ENCODE measurements at places on chromosomes 4 and X. TPM values are rescaled to one million over a fixed set of nuclear protein-coding genes. Genes with fewer than 3 reads are reported as not detected.
A peak's percentile ranks its signal among the peaks of the same experiment; 100 is the strongest.

GRCh38 chrX:45508454-45508853, 307.8 kb upstream of the DIPK2B start:
- H3K36me3 ChIP-seq: no peaks in the 10 kb centered on the region
- H3K27ac ChIP-seq: peak overlapping the region; percentile 71
- no peak for DNase-seq
- no peak overlapping the region for H3K4me3 ChIP-seq
- H3K4me1 ChIP-seq: peaks cover 21% of the 10 kb centered on the region
- no peaks in the 10 kb centered on the region for H3K27me3 ChIP-seq

EGFL6 gene
- not detected for total RNA-seq

GRCh38 chrX:22999696-23000223, at the start of gene DDX53:
TSS of gene DDX53 (plus strand) at chrX:22999960. CDS start at chrX:23000058, 98 bp downstream.
- DNase-seq: no peak
- H3K27me3 ChIP-seq: no peaks in the 10 kb centered on the region
- H3K4me3 ChIP-seq: no peak within 1 kb of the TSS
- no peaks in the 10 kb centered on the region for H3K4me1 ChIP-seq
- no peak within 1 kb of the TSS for H3K27ac ChIP-seq
- no peaks in the 10 kb centered on the region for H3K36me3 ChIP-seq

GRCh38 chrX:103626855-103627254, 1.9 kb upstream of the TCEAL1 start:
- no peaks in the 10 kb centered on the region for H3K36me3 ChIP-seq
- DNase-seq: no peak
- H3K4me3 ChIP-seq: no peak overlapping the region
- H3K27me3 ChIP-seq: peaks cover 23% of the 10 kb centered on the region
- H3K4me1 ChIP-seq: peaks cover 3% of the 10 kb centered on the region

GRCh38 chr4:24781999-24782745, 13.2 kb upstream of the SOD3 start:
- H3K27ac ChIP-seq: no peak overlapping the region
- H3K4me3 ChIP-seq: no peak overlapping the region
- H3K36me3 ChIP-seq: no peaks in the 10 kb centered on the region
- H3K4me1 ChIP-seq: no peaks in the 10 kb centered on the region

DNA sequence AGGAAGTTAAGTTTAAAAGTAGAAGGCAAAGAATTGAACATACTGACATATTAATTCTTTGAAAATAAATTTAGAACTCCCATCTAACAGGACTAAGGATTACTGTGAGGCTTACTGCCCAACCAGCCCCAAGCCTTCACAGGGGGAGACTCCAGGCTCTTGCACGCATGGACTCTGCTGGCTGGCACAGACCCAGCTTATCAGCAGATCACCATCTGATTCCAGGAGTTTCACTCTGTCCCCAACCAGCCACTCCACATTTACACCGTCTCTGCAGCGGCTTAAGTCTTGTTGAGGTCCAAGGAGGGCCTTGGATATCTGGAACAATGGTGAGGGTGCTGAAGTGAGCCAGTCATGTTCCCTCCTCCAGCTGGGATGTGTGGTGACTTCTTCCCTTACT, 16.4 kb upstream of the OTUD4 start:
- no peak overlapping the region for H3K4me3 ChIP-seq
- no peak overlapping the region for H3K27ac ChIP-seq
- no peaks in the 10 kb centered on the region for H3K27me3 ChIP-seq
- no peaks in the 10 kb centered on the region for H3K36me3 ChIP-seq
- H3K4me1 ChIP-seq: no peaks in the 10 kb centered on the region
- DNase-seq: no peak

DNA sequence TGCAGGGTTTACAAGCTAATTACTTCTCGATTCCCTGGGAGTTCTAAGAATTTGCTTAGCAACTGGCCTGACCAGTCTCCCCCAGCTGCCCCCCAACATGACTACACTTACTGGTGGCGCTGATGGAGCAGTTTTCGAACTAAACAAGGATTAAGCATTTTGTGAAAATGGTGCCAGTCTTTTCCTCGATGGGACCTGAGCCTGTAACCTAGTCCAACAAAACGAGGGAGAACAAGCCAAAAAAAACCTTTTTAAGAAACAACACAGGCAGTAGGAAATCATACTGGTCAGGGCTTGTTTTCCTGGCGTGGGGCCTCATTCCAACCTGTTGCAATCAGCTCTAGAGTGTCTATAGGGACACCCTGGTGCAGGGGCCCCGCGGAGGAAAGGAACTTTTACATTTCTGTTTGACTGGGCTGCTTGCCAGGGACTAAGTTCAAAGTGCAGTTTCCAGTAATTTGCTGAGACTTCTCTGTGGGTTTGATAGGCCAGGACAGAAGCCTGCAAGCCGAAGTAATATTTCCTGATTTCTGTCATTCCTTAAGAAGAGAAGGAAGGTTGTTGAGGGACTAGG, 158.7 kb downstream of the SPRY1 start:
- peak; percentile 75 for DNase-seq
- H3K36me3 ChIP-seq: no peaks in the 10 kb centered on the region
- H3K4me3 ChIP-seq: no peak overlapping the region
- H3K27me3 ChIP-seq: no peaks in the 10 kb centered on the region
- H3K4me1 ChIP-seq: peaks cover 29% of the 10 kb centered on the region

GRCh38 chr4:475962-476361, 23.0 kb downstream of the ZNF721 start:
- no peaks in the 10 kb centered on the region for H3K27me3 ChIP-seq
- no peak overlapping the region for H3K27ac ChIP-seq
- peaks cover 44% of the 10 kb centered on the region for H3K4me1 ChIP-seq
- no peak for DNase-seq

GRCh38 chr4:159010100-159010499, 92.8 kb upstream of the RAPGEF2 start:
- H3K27me3 ChIP-seq: no peaks in the 10 kb centered on the region
- no peak for DNase-seq
- H3K36me3 ChIP-seq: no peaks in the 10 kb centered on the region
- H3K4me1 ChIP-seq: peaks cover 17% of the 10 kb centered on the region
- no peak overlapping the region for H3K4me3 ChIP-seq

DNA sequence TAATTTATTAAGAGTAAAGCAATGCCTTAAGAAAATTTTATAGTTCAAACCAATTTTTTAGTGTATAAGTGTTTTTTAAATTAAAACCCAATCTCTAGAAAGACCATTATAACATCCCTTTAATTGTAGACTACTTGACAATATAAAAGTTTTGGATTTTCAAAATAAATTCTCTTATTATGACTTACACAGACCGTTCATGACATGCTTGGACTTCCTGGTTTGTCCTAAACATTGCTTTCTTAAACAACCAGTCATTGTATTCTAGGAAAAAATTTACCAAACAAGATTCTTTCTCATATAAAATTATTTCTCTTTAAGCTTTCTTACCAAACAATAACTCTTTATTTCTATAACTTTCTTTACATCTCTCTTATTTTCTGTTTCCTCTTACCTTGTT, 49.0 kb upstream of the CXorf51A start:
- no peak for DNase-seq
- H3K27ac ChIP-seq: no peak overlapping the region
- H3K36me3 ChIP-seq: no peaks in the 10 kb centered on the region
- H3K4me3 ChIP-seq: no peak overlapping the region
- H3K27me3 ChIP-seq: no peaks in the 10 kb centered on the region

ARMCX4 gene
- total RNA-seq: 4.7 TPM

RS1 gene
- not detected for total RNA-seq

KIF4A gene
- 2.8 TPM for total RNA-seq

DNA sequence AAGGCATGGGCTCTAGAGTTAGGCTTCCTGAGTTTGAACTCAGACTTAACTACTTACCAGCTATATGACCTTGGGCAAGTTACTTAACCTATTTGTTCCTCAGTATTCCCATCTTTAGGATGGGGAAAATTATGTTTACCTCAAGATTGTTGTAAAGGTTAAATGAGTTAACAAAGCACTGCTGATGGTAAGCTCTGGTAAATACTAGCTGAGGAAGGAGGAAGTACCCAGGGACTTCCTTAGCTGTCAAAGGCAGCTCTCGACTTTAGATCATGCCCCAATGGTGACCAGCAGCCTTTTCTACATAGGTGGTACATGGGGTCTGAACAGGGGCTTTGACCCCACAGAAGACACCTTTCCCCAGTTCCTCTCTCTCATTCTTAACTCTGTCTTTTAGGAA, 20.1 kb downstream of the ATP7A start:
- no peak for DNase-seq
- H3K27ac ChIP-seq: no peak overlapping the region
- H3K27me3 ChIP-seq: no peaks in the 10 kb centered on the region

- no peak overlapping the region for H3K4me3 ChIP-seq
- no peaks in the 10 kb centered on the region for H3K4me1 ChIP-seq
- no peaks in the 10 kb centered on the region for H3K36me3 ChIP-seq
- DNase-seq: no peak
- H3K27ac ChIP-seq: no peak overlapping the region
These were observed 138.6 kb downstream of the SPRY1 start for GRCh38 chr4:123535037-123535748.

DNA sequence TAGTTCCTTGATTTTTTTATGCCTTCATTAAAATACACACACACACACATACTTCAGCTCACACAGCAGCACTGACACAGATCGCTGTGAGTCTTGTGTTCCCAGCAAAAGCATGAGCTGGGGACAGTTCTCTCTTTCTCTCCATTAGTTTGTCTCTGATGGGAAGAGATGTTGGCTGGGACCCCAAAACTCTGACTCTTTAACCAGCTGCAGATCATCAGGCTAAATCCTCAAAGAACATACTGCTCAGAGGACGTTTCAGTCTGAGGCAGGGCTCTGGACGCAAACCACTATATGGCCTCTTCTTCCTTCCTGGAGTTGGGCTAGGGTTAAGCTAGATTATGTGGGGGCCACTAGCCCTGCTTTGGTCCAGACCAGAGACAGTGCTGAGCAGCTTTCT, 109.6 kb downstream of the NHSL2 start:
- H3K4me3 ChIP-seq: no peak overlapping the region
- DNase-seq: no peak

DCAF12L2 gene
- not detected for total RNA-seq

DNA sequence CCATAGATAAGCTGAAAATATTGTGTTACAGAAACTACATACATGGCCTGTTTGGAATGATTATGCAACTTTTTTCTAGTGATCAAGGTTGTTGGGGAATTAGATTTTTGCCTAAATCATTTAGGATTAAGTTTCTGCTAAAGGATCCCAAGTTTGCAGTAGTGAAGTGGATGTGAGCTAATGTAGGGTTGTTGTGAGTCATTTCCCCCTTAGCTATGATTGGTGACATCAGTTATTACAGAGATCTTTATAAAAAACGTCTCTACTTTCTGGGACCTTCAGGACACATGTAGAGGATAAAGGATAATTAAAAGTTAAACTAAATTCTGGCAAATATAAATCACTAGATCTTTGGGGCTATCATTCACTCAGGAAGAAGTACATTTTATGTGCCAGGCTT, 133.3 kb downstream of the GATB start:
- DNase-seq: no peak
- H3K4me1 ChIP-seq: no peaks in the 10 kb centered on the region
- H3K4me3 ChIP-seq: no peak overlapping the region
- no peaks in the 10 kb centered on the region for H3K27me3 ChIP-seq
- no peak overlapping the region for H3K27ac ChIP-seq

GRCh38 chr4:85681221-85681657, 206.3 kb downstream of the ARHGAP24 start:
- peaks cover 39% of the 10 kb centered on the region for H3K4me1 ChIP-seq
- H3K36me3 ChIP-seq: no peaks in the 10 kb centered on the region

PDZD11 gene
- total RNA-seq: 38.0 TPM

- H3K4me3 ChIP-seq: no peak overlapping the region
- H3K27ac ChIP-seq: no peak overlapping the region
- no peaks in the 10 kb centered on the region for H3K4me1 ChIP-seq
- no peaks in the 10 kb centered on the region for H3K27me3 ChIP-seq
These were observed 77.5 kb downstream of the SNCA start for GRCh38 chr4:89759426-89759825.

LNX1 gene
- total RNA-seq: 3.7 TPM

MAGEA10 gene
- total RNA-seq: not detected

GRCh38 chr4:5112333-5113095, 61.2 kb downstream of the STK32B start:
- no peak for DNase-seq
- no peaks in the 10 kb centered on the region for H3K4me1 ChIP-seq
- H3K4me3 ChIP-seq: no peak overlapping the region
- H3K36me3 ChIP-seq: no peaks in the 10 kb centered on the region
- no peak overlapping the region for H3K27ac ChIP-seq

DNA sequence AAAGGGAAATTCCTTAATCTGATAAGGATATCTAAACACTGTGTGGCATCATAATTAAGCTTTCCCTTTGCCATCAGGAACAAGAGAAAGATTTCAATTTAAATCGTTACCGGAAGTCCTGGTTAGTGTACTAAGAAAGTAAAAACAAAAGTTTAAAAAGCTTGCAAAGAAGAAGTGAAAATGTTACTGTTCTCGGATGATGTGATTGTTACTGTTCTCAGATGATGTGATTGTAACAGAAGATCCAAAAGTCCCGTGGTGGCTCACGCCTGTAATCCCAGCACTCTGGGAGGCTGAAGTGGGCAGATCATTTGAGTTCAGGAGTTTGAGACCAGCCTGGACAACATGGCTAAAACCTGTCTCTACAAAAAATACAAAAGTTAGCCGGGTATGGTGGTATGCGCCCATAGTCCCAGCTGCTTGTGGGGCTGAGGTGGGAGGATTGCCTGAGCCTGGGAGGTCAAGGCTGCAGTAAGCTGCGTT, 62.5 kb downstream of the RGS12 start:
- no peak for DNase-seq
- peaks cover 5% of the 10 kb centered on the region for H3K4me1 ChIP-seq
- no peak overlapping the region for H3K27ac ChIP-seq
- H3K36me3 ChIP-seq: no peaks in the 10 kb centered on the region

DNA sequence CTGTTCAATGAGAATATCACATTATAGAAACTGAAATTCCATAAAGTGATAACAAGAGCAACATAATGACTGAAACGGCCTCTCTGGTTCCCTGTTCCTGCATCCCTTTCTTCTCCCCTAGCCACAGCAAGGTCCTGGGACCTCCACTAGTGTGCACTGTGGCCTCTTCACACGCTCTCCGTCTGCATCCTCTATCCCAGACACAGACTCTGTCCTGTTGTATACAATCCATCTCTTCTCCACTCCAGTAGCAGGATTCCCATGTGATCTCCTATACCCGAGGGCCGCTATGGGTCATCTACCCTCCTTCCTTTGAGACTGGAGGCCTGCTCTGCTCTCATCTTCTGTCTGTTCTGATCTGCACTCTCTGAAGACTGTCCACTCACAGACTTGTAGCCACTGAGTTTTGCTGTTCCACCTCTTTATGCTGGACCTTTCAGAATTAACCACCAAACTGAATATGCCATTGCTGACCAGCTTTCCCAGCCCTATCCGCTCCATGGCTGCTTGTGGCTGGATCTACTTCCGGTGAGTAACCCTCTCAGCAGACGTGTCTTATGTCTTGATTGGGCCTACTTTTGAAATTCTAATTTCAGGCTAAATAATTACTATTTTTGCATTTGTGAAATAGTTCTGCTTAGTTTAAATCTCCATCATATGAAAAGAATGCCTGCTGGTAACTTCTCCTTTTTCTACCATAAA, 105.1 kb upstream of the NAP1L5 start:
- no peak overlapping the region for H3K4me3 ChIP-seq
- H3K27ac ChIP-seq: no peak overlapping the region
- DNase-seq: no peak
- H3K36me3 ChIP-seq: no peaks in the 10 kb centered on the region

TLR10 gene
- not detected for total RNA-seq

GRCh38 chr4:118589471-118590055, 95.6 kb upstream of the METTL14 start:
- no peak overlapping the region for H3K27ac ChIP-seq
- peaks cover 9% of the 10 kb centered on the region for H3K4me1 ChIP-seq
- H3K4me3 ChIP-seq: no peak overlapping the region
- H3K36me3 ChIP-seq: no peaks in the 10 kb centered on the region

GRCh38 chrX:13009844-13010243, 34.6 kb downstream of the FAM9C start:
- H3K27ac ChIP-seq: no peak overlapping the region
- DNase-seq: no peak
- H3K36me3 ChIP-seq: no peaks in the 10 kb centered on the region
- peaks cover 44% of the 10 kb centered on the region for H3K4me1 ChIP-seq
